Calu3 (cell line): ENCODE measurements at places on chromosomes 7 and 10.

DNA sequence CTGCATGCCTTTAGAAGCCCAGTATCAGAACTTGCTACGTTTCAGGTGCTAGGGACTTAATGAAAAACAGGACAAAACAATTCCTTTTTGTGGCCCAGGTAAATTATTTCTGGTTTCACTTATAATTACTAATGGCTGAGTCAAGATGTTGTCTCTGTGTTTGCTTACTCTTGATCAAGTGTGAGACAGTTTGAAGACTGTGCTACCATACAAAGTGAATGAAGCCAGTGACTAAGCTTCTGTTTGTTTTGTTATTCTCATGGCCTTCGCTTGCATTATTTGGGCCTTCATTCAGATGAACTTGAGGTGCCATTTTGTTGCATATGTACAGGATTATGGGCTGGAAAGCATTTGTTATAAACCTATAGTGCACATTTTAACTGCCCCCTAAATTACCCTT lies 17.9 kb downstream of the SMNDC1 start:
- no peak for DNase-seq

- no peak for DNase-seq
Measured at GRCh38 chr7:56447864-56448693, 331.9 kb upstream of the NUPR2 start.

DNA sequence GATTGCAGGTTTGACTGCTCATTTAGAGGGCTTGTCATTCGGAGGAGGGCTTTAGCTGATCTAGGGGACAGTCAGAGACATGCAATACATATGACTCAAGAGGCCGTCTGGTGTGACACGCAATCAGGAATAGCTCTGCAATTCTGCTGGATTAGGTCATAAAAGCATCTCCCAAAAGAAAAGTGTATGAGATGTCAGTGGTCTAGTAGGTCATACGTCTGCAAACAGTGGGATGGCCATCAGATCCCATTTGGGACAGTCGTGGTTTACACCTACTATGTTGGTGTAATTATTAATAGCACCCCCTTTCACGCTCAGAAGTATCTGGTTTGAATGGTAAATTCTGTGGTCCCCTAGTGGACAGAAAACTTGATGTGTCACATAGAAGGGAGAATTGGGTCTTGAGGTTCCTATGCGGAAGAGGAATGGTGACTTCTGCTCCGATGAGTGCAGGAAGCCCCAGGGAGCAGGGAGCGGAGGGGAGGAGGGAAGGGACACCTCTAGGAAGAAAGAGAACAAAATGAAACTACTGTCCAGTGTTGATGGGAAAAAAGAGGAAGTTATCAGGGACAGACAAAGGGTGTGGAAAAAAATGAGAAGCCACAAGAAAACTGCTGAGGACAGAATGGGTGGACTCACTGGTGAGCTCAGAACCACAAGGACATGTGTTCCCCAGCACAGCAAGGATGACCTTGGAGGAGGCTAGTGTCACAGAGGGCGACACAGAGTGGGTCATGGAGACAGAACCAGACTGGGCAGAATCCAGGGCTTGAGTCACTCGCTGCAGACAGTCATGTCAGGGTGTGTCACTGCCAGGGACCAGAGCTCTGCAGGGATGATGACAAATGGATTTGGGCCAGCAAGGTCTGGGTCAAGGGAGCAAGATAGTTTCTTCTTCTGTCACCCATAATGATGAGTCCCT lies 59.9 kb downstream of the MAP3K8 start:
- no peak for DNase-seq

DNA sequence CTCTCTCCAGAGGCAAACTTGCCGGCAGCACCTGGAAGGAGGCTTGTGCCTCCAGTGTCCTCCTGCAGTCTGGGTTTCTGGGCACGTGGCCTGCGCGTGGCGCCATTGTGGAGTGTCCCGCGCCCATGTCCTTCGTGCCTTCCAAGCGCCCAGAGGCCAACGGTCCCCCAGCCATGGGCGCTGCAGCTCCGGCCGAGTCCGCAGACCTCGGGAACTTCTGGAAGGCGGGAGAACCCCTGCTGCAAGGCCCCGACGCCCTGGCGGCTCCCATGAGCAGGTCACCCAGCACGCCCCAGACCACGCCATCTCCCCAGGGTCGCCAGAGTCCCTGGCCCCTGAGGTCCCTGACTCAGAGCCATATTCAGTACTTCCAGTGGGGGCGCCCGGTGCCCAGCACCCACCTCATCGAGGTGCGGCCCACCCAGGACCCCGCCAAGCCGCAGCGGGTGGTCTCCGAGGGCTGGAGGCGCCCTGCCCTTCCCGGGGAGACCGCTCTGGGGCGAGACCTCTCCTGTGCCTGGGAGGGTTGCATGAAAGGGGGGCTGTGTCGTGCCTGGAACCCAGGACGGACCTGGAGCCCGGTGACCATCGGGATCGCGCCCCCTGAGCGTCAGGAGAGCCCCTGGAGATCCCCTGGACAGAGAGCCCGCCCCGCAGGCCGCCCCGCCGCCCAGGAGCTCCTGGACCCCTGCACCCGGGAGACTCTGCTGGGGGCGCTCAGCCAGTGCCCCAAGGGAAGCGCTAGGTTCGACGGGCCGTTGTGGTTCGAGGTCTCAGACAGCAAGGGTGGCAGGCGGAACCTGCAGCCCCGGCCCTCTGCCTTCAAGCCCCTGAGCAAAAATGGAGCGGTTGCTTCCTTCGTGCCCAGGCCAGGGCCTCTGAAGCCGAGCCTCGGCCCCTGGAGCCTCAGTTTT lies at the start of gene POM121L12:
Gene POM121L12, plus strand, starts transcription at position 135 of the 914 bp plus-strand sequence. Its CDS starts 39 bp downstream, at position 174.
- DNase-seq = no peak

GRCh38 chr10:59332581-59332980 lies 29.8 kb downstream of the FAM13C start:
- no peak for DNase-seq

GRCh38 chr10:89710753-89711152 lies 9.4 kb downstream of the KIF20B start:
- no peak for DNase-seq

DNA sequence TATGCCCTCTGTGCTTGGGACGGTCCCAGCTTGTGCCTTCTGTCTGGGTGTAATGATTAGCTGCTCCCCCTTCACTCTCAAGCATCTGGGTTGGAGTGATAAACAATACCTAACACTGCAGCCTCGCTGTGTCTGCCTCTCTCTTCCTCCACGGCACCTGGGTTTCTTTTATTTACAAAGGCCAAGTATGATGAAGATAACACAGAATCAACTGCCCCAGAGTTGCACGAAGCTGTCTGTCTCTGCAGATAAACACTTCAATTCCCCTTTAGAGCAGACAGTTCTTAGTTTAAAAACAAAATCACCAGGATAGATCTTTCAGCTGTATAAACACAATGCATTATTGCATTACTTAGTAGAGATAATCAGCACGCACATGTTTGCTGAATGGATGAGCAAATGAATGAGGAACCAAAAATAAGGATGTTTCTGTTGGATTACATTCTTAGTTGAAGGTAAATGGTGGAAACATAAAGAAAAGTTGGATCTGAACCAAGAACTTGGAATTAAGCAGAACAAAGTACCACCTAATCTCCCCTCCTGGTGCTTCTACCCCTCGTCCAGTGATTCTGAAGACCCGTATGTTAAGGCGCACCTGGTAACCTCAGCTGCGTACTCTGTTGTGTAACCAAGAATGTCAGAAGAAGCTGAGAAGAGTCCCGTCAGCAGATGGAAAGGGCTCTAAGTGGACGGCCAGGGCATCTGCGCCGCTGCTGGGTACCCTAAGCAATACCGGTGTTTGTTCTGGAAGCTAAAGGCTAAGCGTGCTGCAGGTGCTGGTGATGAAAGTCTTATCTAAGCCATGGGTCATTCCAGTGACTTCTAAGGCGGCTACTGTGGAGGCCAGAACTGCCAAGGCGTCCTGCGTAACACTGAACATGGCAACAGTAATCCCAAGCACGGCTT lies 26.6 kb downstream of the INSIG1 start:
- no peak for DNase-seq

DNA sequence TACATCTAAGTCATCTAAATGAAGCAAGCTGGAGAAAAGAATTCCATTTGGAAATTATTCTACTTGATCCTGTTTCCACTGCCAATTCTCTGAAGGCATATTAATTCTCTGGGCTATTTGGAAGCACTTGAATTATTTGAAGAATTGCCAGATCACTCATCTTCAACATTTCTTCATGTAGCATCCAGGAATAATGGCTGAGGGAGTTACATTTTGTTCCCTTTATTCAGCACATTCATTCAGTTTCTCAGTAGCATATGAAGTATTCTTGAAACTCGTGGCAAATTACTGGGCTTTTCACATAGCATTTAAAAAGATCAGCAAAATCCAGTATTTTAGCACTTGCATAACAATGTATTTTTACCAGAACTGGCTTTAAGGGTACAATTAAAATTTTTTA lies 127.1 kb upstream of the VIPR2 start:
- DNase-seq = no peak

DNA sequence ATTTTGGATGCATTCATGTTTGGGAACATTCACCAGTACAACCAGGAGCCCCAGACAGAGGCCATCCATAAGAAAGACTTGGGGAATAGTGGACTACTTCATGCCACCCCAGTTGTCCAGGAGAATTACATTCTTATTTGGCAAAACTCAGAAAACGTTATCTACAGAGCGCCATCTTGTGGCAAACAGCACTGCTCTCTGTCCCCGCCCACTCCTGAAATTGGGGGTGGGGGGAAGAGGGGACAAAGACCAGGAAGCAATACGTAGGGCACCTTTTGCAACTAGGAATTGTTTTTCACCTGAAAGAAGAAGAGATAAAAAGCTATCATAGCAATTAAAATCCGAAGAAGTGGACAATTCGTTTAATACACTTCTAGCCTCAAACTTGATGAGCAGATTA lies 134.6 kb upstream of the MGMT start:
- no peak for DNase-seq

DNA sequence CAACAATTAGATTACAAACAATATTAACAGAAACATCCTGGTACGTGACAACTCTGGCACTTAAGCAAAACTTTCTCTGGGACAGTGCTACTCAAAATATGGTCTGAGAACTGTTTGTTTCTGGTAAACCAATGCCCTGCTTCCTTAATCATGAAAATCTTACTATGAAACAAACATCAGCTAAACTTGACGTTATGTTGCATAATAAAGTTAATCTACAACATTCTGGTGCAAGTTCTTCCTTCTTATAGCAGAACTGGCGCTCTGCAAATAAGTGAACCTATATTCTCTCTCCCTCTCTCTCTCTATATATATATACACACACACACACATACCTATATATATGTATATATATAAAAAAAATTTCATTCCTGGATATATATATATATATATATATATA lies 7.8 kb downstream of the C7orf33 start:
- DNase-seq = no peak

DNA sequence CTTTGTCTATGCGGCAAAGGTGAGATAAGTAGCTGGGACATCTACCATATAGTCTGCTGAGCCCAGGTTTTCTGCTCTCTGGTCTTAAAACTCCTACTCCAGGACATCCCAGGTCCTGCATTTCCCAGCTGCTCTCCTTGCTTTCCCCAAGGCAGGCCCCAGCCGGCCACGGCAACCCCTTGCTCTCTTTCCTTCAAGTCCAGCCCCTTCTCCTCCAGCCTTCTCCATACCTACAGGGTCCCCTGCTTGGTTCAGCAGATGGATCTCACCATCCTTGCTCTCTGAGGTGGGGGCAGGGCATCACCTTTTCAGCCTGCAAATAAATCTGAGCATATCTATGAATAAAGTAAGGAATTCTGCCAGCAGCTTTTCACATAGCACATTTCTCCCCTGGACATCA lies 8.7 kb downstream of the GIMAP5 start:
- DNase-seq = no peak

GRCh38 chr10:124071141-124071540 lies 22.3 kb downstream of the CHST15 start:
- no peak for DNase-seq

GRCh38 chr10:104033966-104034365 lies 51.7 kb downstream of the COL17A1 start:
- DNase-seq = no peak

DNA sequence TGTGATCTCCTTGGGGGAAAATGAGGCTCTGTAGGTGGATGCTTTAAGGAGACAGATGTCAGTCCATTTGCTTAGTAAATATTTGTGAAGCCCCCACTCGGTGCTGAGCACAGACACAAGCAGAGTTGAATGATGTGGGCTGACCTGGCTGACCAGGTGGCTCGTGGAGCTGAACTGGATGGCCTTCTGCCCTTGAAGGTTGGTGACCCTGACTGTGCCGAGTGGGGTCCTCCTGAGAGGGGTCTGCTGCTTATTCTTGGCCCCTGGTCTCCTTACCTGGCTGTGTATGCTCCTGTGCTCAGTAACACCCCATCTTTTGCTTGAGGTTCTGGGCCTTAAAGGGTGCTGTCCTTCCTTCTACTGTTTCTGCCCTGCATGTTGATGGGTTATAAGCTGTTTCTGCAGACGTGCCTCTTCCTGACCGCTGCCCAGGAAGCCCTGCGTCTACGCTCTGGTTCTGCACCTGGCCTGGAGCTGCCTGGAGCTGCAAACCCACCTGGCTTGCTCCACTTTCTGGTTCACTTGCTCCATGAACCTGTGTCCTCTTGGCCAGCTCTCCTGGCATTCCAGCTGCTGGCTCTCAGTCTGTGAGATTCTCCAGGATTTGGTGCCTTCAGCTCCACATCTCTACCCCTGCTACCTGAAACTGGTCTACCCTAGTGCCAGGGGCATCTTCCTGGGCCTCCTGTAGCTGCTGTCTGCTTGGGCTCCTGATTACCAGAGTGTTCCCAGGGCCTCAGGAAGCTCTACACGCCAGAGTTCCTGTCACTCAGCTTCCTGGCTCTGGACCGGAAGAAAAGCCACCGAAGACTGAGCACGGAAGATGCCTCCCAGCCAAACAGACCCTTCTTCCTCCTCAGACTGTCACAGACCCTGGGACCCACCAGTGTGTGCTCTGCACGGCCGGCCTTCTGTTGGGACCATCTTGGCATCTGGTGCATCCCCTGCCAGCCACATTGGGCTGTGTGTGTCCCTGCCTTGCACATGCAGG lies 76.5 kb downstream of the ADCY1 start:
- DNase-seq = no peak

- DNase-seq = no peak
Measured at GRCh38 chr7:140360697-140361229, 37.6 kb downstream of the SLC37A3 start.

- DNase-seq = no peak
Measured at GRCh38 chr10:63355682-63356081, 110.1 kb downstream of the JMJD1C start.

DNA sequence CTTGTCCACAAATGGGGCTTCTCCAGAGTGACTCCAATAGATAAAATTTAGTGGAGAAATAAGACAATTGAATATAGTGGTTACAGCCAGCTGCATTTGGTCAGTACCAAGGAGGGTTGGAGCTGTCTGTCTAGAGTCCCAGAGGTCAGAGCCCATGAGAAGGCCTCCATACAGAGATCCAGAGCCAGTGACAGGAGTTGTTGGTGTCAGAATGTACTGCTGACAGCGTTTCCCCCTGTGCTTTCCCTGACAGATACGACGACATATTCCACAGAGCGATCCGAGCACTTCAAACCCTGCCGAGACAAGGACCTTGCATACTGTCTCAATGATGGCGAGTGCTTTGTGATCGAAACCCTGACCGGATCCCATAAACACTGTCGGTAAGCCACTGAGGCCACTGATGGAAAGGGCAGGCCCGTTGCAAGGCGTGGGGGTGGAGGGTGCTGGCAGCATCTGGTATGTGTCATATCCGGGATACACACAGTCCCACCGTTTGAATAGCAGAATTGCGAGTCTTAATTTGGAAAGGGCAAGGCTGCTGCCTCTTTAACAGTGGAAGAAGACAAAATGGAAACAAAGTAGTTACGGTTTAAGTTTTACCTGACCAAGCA lies 483.6 kb downstream of the NRG3 start:
- DNase-seq = no peak

- no peak for DNase-seq
Measured at GRCh38 chr7:135201350-135201749, 10.0 kb downstream of the WDR91 start.

- no peak for DNase-seq
Measured at GRCh38 chr10:72104472-72105097, 16.2 kb upstream of the SPOCK2 start.
